Upper lobe of right lung (tissue), 1 donor: ENCODE measurements at places on chromosomes 13 and 19. TPM values are rescaled to one million over a fixed set of nuclear protein-coding genes. Genes with fewer than 3 reads are reported as not detected.

GRCh38 chr13:51453207-51453958 lies 547 bp upstream of the INTS6 start:
- H3K27ac ChIP-seq: peak overlapping the region; percentile 98
- H3K27me3 ChIP-seq: no peaks in the 10 kb centered on the region
- H3K4me1 ChIP-seq: peaks cover 21% of the 10 kb centered on the region
- peak overlapping the region; percentile 73 for H3K4me3 ChIP-seq
- H3K36me3 ChIP-seq: no peaks in the 10 kb centered on the region
- DNase-seq: peak; percentile 94

DNA sequence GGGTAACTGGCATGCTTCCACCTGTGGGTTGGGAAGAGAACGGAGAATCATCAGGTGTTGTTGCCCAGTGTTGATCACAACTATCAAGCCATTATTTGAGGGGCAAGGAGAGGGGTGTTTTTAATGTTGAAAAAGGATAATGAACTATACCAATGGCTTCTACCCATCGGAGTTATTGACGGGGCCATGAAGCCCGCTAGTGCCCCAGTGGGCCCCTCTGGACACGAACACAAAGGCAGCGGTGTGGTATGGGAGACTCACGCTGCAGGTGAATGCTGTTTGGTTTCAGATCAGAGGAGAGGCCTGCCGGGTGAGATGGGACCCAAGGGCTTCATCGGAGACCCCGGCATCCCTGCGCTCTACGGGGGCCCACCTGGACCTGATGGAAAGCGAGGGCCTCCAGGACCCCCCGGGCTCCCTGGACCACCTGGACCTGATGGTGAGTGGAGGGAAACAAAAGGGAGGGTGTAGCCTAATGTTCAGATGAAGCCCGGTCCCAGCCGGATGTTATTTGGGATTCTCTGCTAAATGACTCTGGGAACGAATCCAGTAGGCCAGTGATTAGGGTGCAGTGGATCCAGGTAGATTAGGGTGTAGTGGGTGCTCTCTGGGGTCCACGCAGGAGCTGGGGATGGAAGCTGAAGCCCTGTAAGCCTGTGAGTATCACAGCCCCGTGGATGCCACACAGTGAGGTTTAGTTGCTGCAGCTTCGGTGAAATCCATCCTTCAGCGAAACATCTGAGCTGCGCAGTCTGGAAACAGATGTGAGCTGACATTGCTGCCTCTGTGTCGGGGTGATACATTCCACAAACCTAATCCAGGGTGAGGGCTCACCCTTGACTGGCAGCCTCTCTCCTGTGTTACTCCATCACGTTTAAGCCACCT lies 111.3 kb downstream of the RAB20 start:
- no peaks in the 10 kb centered on the region for H3K27me3 ChIP-seq
- no peak for DNase-seq
- no peak overlapping the region for H3K27ac ChIP-seq
- H3K4me3 ChIP-seq: no peak overlapping the region
- peaks cover 46% of the 10 kb centered on the region for H3K36me3 ChIP-seq
- no peaks in the 10 kb centered on the region for H3K4me1 ChIP-seq

GRCh38 chr13:77511552-77511951 lies 24.0 kb upstream of the SCEL start:
- H3K27me3 ChIP-seq: no peaks in the 10 kb centered on the region
- H3K27ac ChIP-seq: no peak overlapping the region
- DNase-seq: no peak

DNA sequence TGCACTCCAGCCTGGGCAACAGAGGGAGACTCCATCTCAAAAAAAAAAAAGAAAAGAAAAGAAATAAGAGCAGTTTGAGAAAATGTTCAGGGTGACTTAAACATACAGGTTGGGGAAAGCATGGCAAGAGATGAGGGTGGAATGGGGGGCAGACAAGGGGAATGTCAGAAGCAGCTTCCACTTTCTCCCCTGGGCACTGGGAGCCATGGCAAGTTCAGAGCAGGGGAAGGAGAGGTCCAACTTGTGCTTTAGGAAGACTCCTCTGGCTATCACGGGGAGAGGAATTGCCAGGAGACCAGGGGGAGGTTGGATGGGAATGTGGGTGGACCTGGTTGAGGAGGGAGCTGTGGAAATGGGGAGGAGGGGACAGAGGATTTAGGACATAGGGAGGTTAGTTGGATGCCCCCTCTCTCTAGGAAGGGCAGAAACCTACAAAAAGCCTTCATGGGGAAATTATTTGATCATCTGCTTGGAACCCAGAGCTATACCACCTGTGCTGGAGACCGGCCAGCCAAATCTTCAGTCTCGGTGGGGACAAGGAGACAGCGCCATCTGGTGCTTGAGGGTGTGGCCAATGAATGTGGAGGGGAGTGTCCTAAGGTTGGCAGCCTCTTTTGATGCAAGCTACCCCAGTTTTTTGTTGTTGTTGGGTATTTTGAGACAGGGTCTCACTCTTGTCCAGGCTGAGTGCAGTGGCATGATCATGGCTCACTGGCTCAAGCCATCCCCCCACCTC lies 7.3 kb upstream of the STRN4 start:
- no peak overlapping the region for H3K4me3 ChIP-seq
- H3K4me1 ChIP-seq: peaks cover 4% of the 10 kb centered on the region
- no peaks in the 10 kb centered on the region for H3K36me3 ChIP-seq
- no peaks in the 10 kb centered on the region for H3K27me3 ChIP-seq

DNA sequence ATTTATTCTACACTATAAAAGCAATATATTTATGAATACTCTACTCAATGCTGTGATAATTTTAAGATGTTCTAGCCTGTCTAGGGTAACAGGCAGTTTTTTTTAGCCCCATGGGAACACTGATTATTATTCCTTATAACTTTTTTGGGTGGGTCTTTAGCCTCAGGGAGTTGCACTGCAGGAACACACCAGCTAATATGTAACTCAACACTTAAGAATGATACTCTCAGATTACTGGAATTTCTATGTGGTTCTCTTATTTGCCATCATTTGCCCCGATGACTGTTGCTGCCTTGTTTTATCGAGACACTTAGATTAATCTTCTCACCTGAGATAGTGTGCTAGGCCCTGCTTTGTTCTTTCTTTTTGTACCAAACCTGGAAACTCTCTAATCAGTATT lies 396.9 kb upstream of the SLITRK1 start:
- H3K4me1 ChIP-seq: no peaks in the 10 kb centered on the region
- no peaks in the 10 kb centered on the region for H3K36me3 ChIP-seq
- no peak overlapping the region for H3K27ac ChIP-seq
- DNase-seq: no peak
- H3K4me3 ChIP-seq: no peak overlapping the region
- no peaks in the 10 kb centered on the region for H3K27me3 ChIP-seq

DNA sequence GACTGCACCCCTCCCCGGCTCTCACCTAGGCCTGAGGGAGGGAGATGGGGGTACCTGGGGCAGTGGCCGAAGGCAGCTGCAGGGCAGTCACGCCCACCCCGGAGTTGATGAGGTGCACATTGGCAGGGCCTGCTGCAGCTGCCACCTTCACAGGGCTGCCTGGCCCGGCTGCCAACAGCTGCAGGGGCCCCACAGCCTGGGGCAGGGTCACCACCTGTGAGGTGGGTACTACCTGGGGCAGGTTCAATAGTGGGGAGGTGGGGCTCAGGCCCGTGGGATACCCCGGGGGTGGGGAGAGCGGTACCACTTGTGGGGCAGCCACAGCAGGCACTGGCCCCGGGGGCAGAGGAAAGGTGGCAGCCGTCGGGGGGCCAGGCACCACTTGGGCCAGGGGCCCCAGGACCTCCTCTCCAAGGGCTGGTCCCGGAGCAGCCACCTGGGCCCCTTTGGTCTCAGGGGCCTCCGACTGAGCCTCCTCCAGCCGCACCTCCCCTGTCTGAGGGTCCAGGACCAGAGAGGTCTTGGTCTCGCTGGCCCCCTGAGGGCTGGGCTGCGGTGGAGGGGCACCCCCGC lies 2.7 kb downstream of the SIX5 start:
- no peaks in the 10 kb centered on the region for H3K36me3 ChIP-seq
- peak overlapping the region; percentile 92 for H3K27ac ChIP-seq

S1PR4 gene
- total RNA-seq: 22.3 TPM

TEKTIP1 gene
- 3.2 TPM for total RNA-seq
